Kidney glomerular epithelial cell (primary cell): ENCODE measurements at places on chromosomes 1 and 21.

DNA sequence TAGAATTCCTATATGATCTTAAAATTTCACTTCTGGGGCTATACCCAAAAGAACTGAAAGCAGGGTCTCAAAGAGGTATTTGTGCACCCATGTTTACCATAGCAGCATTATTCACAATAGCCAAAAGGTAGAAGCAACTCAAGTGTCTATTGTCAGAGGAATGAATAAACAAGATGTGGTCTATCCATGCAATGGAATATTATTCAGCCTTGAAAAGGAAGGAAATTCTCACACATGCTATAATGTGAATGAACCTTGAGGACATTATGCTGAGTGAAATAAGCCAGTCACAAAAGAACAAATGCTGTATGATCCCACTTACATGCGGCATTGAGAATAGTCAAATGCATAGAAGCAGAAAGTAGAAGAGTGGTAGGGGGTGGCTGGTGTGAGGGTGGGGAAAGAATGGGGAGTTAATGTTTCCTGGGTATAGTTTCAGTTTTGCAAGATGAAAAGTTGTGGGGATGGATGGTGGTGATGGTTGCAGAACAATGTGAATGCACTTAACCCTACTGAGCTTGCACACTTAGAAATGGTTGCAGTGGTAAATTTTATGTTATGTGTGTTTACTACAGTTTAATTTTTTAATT is 122.4 kb downstream of the TOMM20 start:
- no peak for DNase-seq

DNA sequence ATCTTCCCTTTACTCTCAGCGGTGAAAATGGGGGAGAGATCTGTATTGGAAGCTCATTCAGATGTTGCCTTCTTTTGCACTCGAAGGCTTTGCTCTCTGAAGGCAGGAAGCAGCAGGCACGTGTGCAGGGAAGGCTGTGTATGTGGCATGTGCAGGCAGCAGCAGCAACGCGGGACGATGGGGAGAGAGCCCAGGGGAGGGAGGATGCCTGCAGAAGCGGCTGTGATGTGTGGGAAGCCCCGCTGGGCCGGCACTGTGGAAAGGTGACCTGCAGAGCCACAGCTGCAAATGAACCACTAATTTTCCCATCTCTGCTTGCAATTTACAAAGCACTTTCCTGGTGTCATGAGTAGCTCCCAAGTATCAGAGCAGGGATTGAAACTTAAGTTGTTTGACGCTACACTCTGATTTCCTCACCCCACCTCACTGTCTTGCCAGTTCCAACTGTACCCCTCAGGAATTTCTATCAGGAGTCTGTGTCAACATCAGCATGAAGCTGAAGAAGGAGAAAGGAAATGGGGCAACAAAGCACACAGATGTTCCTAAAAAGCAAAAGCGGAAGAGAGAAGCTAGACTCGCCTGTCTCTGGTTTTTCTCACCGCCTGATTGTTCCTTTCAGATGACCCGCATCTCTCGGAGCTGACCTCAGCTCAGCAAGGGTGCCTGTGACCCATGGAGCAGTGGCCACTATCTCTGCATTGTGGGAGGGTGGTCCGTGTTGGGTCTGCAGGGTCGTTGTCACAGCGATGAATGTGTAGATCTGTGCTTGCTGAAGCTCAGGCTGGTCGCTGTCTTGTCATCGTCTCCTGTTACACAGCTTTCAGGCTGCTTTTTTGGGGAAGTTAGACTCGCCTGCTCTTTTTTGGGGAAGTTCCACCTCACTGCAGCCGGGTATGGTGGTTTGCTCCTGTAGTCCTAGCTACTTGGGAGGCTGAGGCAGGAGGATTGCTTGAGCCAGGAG is 156.1 kb downstream of the KIF26B start:
- no peak for DNase-seq

DNA sequence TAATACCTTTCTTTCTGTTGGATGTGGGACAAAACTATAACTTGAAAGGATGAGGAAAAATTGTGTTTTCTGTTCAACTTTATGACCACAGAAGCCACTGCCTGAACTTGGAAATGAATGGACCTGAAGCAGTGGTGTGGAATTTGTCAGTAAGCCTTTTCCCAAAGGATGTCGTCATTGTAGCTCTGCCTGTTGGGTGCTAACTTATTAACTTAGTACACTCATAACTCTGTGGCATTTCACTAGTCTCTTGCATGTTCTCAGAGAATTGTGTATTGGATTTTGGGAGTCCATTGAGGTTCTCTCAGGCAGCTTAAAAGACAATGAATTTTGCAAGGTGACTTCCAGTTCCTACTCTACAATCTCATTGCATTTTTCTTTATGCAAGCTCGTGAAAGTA is 49.6 kb downstream of the KCNK2 start:
- peak; percentile 85 for DNase-seq

- DNase-seq, result peak; percentile 68
Measured at GRCh38 chr1:186440584-186440983, 20.3 kb downstream of the PDC start.

DNA sequence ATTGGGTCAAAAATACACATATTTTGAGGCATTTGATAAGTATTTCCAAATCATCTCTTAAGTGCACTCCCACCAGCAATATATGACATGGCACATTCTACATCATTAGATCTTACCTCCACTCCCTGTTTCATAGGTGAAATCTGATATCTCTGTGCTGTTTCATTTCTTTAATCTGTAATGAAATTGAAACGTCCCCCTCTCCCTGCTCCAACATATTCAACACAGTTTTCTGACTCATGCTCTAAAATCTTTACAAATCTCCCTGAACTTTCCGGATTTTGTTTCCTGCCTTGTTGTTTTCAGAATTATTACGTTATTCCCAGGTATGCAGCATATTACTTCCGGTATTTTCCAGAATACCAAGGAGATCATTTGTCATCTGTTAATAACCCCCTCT is 66.1 kb upstream of the AKT3 start:
- peak; percentile 11 for DNase-seq

GRCh38 chr1:7218210-7218832 is 433.1 kb downstream of the CAMTA1 start:
- peak; percentile 24 for DNase-seq

GRCh38 chr1:228898582-228898992 is 163.3 kb downstream of the RHOU start:
- DNase-seq, result no peak

DNA sequence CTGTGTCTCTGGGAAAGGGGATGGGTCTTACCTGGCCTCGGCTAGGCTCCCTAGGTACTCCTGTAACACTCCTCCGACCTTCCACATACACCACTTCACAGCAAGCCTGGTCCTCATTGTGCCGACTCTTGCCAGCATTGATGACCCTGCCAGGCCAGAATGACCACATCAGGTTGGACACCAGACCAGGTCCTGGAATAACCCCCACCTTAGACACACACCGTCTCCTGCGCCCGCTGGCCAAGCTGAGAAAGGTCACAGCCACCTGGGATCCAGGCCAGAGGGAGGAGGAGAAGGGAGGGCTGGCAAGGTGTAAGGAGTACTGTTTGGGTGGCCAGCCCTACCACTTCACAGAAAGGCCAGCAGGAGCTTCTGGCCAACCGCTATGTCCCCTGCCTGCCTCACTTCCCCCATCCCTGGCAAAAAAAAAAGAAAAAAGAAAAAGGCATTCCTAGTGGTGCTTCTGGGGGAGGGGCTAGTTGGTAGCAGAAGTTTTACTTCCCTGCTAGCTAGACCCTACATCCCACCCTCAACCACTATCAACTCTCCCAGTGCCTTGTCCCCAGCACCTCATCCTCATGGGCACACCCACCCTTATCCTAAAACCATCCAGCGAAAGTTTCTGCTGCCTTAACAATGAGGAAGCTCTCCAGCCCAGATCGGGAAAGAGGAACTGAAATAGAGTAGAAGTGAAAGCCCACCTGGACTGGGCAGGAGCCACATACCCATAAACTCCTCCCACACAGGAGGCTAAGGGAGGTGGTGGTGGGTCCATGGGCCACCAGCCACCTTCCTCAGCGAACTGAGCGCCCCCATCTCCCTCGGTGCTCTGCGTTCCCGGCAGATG is 1.4 kb downstream of the PPM1J start:
- DNase-seq, result no peak

DNA sequence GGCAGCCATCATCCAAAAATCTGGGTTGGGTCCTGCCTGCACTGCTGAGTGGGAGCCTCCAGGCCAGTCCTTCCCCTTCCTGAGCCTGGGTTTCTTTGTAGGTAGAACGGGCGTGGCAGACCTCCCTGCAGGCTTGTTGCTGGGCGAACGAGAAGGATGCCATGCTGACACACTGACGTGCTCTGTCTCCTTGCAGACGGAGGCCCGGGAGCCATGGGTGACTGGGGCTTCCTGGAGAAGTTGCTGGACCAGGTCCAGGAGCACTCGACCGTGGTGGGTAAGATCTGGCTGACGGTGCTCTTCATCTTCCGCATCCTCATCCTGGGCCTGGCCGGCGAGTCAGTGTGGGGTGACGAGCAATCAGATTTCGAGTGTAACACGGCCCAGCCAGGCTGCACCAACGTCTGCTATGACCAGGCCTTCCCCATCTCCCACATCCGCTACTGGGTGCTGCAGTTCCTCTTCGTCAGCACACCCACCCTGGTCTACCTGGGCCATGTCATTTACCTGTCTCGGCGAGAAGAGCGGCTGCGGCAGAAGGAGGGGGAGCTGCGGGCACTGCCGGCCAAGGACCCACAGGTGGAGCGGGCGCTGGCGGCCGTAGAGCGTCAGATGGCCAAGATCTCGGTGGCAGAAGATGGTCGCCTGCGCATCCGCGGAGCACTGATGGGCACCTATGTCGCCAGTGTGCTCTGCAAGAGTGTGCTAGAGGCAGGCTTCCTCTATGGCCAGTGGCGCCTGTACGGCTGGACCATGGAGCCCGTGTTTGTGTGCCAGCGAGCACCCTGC is 1.4 kb downstream of the GJA4 start:
- DNase-seq, result no peak

- peak; percentile 4 for DNase-seq
Measured at GRCh38 chr1:41898191-41898713, 20.5 kb downstream of the HIVEP3 start.

GRCh38 chr21:18148401-18148800 is 96.2 kb upstream of the CHODL start:
- DNase-seq, result no peak

DNA sequence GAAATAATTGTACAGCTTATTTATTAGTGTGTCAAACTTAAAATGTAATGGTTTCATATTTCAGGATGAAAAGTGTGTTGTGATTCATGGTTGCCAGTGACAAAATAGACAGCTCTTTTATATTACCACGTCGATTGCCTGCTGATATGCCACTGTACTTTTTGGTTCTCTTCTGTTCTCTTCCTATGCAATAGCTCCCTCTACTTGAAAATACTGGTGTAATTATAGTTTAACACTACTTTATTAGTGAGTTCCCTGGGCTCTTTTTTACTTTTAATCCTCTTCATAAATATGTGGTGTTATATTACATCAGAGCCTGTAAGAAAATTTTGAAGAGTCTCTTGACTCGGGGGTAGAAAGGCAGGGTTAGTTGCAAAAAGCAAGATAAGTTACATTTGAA is 111.3 kb downstream of the PATJ start:
- DNase-seq, result no peak

- no peak for DNase-seq
Measured at GRCh38 chr1:200873671-200874397, 1.1 kb downstream of the GPR25 start.
